ENCODE measurements at places on chromosomes 7 and 10.

DNA sequence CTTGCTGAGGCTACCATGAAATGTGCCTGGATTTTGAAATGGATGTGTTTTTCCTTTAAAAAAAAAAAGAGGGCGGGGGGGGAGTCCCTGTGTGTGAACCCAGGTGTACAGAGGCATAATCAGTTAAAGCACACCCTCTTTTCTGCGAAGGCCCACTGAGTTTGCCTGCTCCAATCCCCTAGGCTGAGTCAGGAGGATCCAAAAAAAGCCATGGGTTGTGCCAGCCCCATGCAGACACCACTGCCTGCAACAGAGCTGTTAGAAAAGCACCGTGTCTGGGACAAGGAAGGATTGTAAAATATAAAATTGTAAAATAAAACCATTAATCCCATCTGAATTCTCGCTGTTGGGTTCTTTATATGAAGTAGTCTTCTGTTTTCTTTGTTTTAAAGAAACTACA, 217.9 kb downstream of the ADAM12 start:
- DNase-seq = no peak

GRCh38 chr7:134890246-134891240, 95.8 kb upstream of the AGBL3 start:
- no peak for DNase-seq

DNA sequence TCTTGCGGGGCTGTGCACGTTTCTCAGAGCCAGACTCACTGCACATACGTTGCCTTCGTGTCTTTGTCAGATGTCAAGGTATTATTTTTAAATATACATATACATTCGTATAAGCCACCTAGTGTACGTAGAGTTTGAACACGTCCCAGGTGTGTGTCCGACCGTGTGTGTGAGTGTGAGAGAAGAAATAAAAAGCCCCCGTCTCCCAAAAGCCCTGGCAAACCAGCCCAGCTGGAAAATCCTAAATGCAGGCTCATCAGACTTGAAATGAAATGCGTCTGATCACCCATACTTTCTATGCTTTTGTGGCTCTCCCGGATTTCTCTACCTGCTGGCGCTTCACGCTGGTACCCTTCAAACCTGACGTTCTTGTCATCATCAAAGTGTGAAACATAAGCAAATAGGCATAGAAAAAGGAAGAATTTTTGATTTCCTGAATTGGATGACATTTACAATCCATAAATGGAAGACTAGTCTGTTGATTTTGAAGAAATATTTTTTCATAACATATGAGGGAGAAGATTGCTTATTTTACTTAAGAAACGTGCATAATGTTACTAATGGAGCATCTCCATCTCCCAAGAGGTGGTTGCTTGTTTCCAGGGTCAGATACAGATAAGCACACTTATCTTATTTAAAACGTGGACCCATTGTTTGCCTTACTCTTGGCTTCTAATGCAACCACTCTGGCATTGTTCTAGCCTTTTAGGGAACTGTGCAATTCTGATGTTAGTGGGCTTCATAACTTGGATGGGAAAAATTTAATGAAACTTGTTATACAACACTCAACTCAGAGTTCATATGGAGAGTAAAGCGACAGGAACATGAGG, 971 bp downstream of the PRKG1 start:
- DNase-seq = no peak

GRCh38 chr7:17370901-17371585, 72.6 kb downstream of the AHR start:
- DNase-seq = no peak

GRCh38 chr7:117227091-117227490, 95.8 kb downstream of the WNT2 start:
- no peak for DNase-seq

DNA sequence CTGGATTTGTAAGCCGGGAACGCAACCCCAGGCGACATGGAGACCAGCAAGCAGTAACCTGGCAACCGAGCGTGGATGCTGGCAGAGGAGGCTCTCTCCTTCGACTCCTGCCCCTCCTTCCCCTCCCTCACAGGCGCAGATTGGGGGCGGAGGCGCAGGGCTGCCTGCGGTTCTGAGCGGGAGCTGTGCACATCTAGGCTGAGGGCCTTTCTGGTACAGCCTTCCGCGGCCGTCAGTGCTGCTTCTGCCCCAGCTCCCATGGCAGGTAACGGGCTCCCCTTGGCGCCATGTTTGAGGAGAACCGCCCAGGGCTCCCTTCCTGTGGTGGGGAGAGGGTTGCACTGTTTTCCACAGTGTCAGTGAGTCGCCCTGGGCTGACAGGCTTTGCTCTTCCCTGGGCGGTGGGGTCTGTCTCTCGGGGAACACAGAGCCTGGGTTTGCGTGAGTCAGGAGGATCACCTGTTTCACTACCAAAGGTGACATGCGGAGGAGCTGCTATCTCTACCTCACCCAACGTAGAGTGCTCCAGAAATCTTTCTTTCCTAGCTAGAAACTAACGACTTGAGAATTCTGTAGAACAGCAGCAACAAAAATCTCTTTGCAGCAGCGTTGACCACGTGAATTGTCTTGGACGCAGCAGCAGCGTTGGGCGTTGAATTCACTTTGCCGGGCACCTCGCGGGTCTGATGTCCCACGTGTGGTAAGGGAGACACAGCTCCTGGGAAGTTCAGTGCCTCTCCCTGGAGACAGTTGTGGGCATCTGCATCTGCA, 154.8 kb upstream of the COBL start:
- DNase-seq = no peak

DNA sequence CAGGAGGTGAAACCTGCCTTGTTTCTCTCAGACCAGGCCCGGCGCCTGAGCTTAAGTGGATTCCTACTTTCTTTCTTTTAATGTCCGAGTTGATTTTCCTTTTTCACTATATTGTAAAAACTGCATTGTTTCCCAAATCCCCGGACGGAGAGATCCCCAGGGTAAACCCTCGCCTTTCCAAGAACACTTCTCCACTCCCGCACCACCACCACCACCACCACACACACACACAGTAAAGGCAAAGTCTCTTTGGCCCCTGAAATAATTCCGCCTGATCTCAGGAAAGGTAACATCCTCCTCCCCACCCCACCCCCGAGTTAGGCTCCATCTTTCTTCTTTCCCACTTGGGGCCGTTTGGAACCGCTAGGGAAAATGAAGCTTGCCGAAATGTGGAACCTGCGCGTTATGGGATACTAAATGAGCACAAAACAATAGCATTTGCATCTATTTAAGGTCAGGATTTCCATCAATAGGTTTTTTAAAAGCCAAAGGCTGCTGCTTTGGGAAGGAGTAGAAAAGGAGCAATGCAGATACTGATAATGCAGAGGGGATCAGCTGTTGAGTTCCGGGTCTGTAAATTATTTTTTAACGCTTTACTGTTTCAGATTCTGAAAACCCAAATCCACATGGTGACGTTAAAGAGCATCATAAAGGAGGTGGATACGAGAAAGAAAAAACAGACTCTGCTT, 2.5 kb downstream of the HPSE2 start:
- DNase-seq = no peak

DNA sequence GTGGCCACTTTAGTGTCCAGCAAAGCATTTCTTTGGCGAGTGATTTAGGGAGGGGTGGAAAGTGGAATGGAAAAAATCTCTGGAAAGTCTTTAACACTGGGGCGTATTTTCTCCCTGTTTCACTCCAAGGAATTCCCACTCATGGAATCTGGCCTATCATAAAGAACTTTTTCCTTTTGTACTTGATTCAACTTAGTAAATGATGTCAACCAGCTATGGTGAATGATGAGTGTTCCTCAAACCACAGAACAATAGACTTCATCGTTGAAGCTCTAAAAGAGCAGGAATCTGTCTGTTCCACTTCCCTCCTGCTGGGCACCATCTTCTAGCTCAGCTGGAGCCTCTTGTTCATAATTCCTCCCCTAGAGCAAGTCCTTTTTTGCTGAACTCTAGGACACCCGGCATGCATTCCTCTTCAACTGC, 66.5 kb downstream of the EPDR1 start:
- no peak for DNase-seq

DNA sequence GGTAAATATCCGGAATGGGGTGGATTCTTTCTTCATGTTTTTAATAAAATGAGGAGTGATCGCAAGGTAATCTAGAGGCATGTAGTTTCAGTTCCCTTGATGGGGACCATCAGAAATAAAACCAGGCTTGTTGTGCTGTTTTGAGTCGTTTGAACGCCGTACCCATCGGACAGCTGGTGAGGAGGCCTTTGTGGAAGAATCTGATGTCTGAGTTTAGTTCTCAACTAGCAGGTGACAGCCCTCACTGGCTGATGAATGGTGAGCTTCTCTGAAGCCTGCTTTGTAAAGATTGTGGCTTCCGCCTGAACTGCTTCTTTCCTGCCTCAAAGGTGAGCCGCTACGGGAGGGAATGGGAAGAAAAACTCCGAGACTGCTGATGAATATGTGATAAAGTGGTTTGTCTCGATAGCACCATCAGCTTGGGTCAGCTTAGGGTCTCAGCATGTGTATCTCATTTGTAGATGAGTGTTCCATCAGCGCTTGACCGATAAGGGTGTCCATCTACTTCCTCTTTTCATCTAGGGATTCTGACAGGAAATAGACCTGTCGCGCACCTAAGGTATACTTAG, 977 bp downstream of the TMEM248 start:
- peak; percentile 36 for DNase-seq

DNA sequence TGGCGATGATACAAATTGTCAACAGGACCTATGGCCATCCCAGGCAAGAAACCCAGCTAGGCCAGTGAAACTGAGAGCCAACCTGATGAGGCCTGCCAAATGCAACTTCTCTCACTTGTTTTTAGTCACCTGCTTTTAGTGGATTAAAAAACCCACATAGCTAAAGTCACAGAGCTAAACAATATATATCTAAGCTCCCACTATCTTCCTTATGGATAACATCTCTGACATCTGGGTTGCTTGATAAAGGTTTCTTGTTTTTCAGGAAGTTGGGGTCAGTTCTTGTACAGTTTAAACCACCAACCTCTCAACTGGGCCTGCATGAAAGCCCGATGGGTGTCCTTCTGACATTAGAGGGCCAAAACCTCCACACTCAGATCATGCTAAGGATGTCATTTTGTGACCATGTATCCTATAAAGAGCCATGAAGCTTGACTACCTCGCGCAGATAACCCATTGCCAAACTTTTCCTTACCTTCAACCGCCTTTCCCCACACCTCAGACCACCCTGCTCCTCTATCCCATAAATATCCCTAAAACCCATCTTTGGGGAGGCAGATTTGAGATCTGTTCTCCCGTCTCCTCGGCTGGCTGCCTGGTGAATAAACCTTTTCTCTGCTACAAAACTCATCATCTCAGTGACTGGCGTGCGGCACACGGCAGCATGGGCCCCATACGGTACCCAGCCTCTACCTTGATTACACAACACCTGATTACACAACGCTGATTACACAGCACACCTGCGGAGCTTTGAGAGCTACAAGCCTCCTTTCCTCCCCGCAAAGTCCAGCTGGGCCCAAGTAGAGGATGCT, 797 bp upstream of the STMP1 start:
- DNase-seq = no peak

DNA sequence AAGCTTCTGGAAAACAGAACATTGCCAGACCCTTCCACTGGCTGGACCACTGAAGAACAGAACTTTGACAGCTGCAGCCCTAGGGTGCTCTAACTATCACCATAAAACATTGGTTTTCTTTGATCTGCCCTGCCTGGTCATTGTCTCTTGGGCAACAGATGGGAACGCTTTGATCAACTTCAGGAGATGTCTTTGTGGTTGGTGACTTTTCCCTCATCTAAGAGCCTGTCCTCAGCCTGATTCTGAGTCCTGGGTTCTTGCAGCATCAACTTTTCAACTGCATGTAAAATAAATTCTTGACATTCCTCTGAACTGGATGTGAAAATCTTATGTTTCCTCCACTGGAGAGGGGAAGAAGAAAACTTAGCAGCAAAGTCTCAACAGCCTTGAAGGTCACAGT, 53.1 kb upstream of the ZNRF2 start:
- no peak for DNase-seq

DNA sequence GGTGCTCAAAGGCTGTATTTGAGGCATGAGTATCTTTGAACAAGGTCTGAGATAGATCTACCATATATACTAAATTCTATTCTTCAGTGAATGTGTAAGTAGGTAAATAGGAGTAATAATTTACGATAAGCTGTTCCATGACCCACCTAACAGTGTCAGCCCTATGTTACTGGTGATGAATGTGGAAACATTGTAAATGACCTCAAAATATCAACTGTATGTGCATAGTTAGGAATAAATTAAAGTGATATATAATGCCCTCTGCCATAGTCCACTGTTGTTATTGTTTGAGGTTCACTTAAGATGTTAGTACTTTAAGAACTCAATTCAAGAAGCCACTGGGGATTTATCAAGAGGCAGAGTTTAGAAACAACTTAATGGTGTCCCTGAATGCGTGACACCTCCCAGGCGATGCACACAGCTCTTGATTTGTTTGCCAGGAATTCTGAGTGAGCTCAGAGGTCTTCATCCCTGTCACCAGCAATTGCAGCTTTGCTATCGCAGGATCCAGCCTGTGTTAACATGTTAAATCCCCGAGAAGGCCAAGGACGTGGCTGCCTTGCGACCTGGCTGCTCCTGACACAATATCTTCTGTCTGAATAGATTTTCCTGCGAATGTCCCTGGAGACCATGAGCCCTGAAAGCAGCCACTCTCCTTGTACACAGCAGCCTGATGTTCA, 104.9 kb downstream of the KLF6 start:
- no peak for DNase-seq

DNA sequence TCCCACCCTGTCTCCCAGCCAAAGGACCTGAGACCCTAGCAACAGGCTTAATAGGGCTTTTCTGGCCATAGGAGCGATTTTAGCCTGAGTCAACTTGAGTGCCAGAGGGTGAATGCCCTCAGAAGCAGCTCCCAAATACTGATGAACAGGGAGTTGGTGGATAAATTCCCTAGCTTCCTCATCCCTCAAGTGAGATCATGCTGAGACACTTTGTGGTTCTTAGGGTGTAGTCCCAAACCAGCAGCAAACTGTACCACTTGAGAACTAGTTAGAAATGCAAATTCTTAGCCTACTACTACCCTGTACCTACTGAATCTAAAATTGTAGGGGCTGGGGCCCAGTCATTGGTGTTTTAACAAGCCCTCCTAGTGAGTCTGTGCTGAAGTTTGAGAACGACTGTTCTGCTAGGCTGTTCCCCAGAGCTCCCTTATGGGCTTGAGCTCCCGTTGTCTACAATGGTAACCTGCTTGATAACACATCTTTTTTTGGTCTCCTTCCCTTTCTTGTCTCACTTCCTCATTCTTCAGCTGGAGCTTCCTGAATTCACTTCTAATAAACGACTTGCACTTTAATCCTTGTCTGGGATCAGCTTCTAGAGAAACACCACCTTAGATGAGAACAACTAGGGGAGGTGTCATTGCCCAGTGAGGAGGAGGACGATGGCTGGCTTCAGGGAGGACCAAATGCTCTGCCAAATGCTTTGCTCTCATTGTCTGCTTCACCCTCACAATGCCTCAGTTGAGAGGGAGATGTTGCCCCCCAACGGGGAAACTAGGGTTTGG, 18.2 kb upstream of the CDH23 start:
- no peak for DNase-seq

- peak; percentile 95 for DNase-seq
Observed at GRCh38 chr10:102064868-102065560, at the start of gene HPS6. Gene HPS6 (plus strand): TSS chr10:102065349. CDS start chr10:102065475, 126 bp downstream.

- no peak for DNase-seq
Observed at GRCh38 chr10:2619916-2620315, 447.4 kb upstream of the PFKP start.

Data from hepatic stellate cell (primary cell).